Kidney epithelial cell (primary cell): ENCODE measurements at places on chromosomes 6 and 20.

GRCh38 chr6:8944548-8944947 lies 509.2 kb upstream of the SLC35B3 start:
- DNase-seq = no peak

GRCh38 chr20:62838128-62838891 lies 21.5 kb downstream of the COL9A3 start:
- DNase-seq = no peak

- no peak for DNase-seq
Measured at GRCh38 chr6:3228771-3229565, 1.5 kb upstream of the TUBB2B start.

GRCh38 chr6:85346196-85346595 lies 103.7 kb upstream of the NT5E start:
- DNase-seq = no peak

GRCh38 chr6:169109411-169110220 lies 144.0 kb downstream of the THBS2 start:
- DNase-seq = no peak

DNA sequence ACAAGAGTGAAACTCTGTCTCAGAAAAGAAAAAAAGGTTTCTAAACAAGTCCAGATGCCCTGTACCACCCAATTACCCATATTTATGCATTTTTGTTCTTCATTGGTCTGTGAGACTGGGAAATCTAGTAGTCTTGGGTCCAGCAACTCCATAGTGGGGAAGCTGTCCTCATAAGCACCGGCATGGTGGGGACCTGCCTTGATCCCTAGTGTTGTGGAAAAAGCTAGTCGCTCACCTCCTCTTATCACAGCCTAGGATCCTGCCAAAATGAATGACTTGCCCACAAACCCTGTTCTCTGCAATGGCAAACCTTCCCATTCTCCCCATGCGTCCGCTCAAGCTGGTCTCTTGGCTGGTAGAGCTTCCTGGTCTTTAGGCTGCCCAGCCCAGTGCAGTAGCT lies 38.3 kb upstream of the GABRR1 start:
- no peak for DNase-seq

DNA sequence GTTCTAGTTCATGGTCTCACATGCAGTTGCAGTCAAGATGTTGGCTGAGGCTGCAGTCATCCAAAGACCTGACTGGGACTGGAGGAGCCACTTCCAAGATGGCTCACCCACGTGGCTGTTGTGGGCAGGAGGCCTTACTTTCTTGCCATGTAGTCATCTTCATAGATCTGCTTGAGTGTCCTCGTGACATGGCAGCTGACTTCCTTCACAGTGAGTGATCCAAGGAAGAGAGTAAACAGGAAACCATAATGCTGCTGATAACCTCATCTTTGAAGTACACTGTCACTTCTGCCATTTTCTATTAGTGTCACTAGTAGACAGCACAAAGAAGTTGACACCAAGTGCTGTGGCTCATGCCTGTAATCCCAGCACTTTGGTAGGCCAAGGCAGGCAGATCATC lies 40.1 kb upstream of the AKIRIN2 start:
- DNase-seq = no peak

DNA sequence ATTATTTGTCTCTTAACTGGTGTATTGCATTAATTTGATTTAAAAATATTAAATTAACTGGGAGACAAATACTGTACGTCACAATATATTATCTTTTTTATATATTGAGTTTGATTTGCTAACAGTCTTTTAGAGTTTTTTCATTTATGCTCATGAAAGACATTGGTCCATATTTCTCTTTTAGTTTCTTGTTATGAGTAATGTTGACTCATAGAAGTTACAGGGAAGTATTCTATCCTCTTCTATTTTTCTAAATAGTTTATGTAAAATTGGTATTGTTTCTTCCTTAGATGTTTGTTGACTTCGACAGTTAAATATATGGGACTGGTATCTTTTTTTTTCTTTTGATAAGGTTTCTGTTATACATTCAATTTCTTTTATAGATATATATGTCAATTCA lies 1115.6 kb upstream of the CITED2 start:
- no peak for DNase-seq

GRCh38 chr6:135488023-135488422 lies 9.5 kb downstream of the AHI1 start:
- no peak for DNase-seq

GRCh38 chr20:48877304-48877703 lies 44.2 kb upstream of the ARFGEF2 start:
- DNase-seq = no peak

GRCh38 chr6:116385921-116386320 lies 15.2 kb downstream of the DSE start:
- DNase-seq = no peak

- no peak for DNase-seq
Measured at GRCh38 chr6:167306401-167306998, 15.4 kb downstream of the UNC93A start.

GRCh38 chr20:3203315-3204123 lies 963 bp downstream of the DDRGK1 start:
- no peak for DNase-seq

- DNase-seq = no peak
Measured at GRCh38 chr20:41185013-41185757, 47.8 kb downstream of the PLCG1 start.

- DNase-seq = no peak
Measured at GRCh38 chr6:33276581-33276863, 401 bp upstream of the B3GALT4 start.

- DNase-seq = no peak
Measured at GRCh38 chr6:32087574-32088486, 21.3 kb downstream of the TNXB start.

- DNase-seq = no peak
Measured at GRCh38 chr6:25880601-25881000, 6.6 kb upstream of the SLC17A3 start.

- no peak for DNase-seq
Measured at GRCh38 chr20:822651-823573, 10.6 kb upstream of the FAM110A start.

DNA sequence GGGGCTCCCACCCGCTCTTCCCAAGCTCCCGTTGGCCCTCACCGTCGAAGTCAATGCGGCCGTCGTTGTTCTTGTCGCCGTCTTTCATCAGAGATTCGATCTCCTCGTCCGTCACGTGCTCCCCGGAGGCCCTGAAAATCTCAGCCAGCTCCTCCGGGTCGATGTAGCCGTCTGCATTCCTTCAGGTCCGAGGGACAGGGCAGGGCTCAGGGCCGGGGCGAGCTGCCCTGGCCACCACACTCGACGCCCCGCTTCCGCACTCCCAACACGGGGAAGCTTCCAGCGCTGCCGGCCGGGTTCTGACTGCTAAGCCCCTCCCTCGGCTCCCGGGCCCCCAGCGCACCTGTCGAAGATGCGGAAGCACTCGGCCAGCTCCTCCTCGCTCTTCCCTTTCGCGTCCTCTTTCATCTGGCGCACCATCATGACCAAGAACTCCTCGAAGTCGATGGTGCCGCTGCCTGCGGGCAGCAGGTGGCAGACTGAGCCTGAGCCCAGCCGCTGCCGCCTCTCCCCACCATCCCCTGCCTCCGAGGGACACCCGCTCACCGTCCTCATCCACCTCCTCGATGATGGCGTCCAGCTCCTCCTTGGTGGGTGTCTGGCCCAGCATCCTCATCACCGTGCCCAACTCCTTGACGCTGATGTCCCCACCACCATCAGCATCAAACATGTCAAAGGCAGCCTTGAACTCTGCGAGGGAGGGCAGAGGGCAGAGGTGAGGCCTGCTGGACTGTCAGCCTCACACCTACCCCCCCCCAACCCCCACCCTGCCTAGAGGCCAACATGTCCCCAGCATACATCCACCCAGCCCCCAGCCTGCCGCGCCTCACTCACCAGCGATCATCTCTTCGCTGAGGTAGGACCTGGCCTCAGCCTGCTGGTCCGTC lies 2.9 kb downstream of the TNNC2 start:
- no peak for DNase-seq

GRCh38 chr20:64166721-64167615 lies 2.7 kb downstream of the MYT1 start:
- no peak for DNase-seq

DNA sequence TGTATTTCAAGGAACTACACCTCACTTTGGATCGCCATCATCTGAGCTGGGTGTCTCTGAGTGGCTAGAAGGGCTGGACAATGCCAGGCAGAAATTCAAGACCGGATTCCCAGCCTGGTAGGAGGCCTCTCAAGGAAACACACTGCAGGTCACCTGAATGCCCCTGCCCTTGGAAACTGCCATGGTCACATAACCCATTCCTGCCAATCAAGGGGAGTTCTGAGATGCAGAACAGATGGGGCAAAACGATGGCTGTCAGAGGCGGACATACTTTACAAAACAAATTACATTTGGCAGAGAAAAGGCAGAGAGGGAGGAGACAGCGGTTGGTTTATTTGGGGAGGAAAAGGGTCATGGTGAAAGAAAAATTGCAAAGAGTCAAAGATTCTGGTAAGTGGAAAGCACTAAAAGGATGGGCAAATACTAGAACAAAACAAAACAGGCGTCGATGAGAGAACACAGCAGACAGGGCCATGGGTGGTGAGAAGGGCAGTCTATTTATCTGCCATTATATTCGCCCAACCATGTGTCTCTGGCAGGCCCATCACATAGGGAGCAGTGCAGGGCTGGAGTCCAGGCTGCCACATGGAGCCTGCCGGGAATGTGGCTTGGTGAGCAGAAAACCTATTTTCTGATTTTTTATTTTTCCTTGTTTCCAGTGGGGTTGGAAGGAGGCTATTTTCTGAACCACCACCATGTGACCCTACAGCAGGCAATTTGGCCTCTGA lies 13.5 kb downstream of the BEND3 start:
- no peak for DNase-seq

- DNase-seq = no peak
Measured at GRCh38 chr6:158502263-158502950, 57.5 kb upstream of the TMEM181 start.

DNA sequence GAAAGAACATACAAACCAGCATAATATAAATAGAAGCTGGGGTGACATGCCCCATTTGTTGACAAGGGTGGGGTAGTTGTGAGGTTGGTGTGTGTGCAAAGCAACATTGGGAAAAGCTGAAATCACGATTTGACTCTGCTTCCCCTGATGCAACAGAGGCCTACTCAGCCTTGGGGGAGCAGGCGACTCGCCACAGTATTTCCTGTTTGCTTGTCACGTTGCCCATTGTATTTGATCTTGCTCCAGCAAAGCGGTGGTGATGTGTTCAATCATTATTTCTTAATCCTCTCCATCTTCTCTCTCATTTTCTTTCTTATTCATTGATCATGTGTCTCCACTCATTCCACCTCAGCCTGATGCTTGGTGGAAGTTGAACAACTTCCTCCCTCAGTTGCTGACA lies 165.8 kb upstream of the CITED2 start:
- no peak for DNase-seq

DNA sequence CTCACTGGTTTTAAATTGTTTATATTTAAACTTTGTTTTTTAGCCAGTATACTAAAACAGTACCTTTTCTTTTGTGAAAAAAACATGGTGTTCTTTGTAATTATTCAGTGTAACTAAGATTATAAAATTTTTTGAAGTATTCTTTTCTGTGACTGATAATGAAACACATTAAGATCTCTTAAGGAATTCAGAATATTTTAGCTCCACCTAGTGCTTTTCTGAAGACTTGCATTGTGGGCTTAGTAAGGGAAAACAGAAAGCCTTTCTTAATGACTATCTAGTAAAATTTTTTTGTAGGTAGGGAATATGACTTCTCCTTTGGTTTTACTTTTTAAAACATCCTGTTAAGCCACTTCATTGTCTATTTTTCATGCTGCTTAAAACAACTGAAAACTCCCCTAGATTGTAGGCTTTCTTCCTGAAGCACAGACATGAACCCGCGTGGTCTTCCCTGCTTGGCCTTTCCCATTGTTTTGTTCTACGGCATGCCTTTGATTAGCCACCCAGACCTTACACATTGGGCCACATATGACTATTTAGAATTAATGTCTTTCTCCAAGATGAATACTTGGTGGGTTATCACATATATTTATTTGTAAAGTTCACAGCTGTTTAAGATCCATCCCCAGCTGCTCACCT lies 72.1 kb downstream of the AFDN start:
- no peak for DNase-seq

GRCh38 chr20:21832442-21833385 lies 127.2 kb downstream of the PAX1 start:
- DNase-seq = no peak

DNA sequence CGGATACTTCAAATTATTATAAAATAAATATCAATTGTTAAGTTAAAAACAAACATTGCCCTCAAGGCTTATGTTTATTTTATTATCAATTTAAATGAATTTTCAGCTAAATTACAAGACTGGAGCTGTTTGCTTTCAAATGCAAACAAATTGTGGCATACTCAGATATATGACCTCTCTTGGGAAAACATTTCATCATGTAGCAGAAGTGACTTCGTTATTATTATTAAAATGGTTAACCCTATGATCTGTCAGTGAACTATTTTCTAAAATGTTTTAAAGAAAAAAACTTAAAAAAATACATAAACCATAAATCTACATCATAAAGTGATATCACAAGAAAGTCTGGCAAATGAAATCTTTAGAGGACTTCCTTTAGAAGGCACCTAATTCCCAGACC lies 72.5 kb downstream of the MAN1A1 start:
- no peak for DNase-seq

DNA sequence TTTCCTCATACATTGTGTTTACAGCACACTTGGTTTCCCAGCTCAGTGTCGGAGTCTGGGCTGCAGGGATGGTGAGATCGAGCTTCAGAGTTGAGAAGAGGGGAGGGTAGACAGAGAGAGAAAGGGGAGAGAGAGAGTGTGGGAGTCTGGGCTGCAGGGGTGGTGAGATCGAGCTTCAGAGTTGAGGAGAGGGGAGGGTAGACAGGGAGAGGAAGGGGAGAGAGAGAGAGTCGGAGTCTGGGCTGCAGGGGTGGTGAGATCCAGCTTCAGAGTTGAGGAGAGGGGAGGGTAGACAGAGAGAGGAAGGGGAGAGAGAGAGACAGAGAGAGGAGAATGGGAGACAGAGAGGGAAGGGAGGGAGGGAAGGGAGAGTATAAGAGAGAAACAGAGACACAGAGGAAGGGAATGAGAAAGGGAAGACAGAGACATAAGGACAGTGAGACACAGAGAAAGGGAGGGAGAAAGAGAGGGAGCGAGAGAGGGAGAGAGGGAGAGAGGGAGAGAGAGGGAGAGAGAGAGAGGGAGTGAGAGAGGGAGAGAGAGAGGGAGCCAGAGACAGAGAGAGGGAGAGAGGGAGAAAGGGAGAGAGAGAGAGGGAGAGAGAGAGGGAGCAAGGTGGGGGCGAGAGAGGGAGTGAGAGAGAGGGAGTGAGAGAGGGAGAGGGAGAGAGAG lies 222.7 kb upstream of the GMDS start:
- DNase-seq = no peak

DNA sequence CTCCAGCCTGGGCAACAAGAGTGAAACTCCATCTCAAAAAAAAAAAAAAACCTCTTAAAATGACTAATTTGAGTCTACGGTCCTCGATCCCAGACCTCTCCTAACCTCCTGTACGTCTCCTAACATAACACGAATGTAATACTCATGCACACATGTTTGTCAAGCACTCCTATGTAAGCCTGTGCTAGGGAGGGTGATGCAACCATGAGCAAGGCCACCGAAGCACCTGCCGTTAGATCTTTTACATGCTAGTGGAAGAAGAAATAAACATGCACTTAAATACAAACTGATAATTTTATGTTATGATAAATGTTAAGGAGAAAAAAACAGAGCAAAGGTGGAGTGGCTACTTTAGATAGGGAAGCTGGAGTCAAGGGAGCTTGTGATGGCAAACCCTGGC lies 72.3 kb upstream of the BEND3 start:
- DNase-seq = no peak
